ENCODE measurements at places on chromosomes 5 and 9.

DNA sequence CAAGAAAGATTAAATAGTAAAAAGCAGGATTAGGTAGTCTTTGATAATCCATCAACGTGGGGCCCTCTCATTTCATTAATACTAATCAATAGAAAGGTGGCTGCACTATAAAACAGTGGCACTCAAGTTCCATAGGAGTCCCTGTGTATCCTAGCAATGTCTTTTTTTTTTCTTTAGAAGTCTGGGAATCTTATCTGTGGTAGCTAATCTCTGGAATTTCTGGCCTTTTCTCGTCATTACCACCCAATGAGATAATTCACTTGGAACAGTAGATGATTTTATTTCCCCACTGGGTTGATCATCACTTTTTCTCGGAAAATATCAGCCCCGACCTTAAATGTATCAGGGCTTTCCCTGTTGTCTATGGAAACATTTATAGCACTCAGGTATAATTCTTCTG, 86.8 kb upstream of the CDH6 start:
- peak overlapping the region; percentile 17 for H3K27ac ChIP-seq
- DNase-seq = no peak
- H3K27me3 ChIP-seq = no peaks in the 10 kb centered on the region
- peaks cover 16% of the 10 kb centered on the region for H3K4me1 ChIP-seq

GRCh38 chr9:137300567-137301080, 1.4 kb downstream of the NRARP start:
- no peaks in the 10 kb centered on the region for H3K36me3 ChIP-seq
- no peak for DNase-seq
- H3K4me3 ChIP-seq = peak overlapping the region; percentile 87
- H3K27ac ChIP-seq = peak overlapping the region; percentile 85
- peaks cover 30% of the 10 kb centered on the region for H3K4me1 ChIP-seq

DNA sequence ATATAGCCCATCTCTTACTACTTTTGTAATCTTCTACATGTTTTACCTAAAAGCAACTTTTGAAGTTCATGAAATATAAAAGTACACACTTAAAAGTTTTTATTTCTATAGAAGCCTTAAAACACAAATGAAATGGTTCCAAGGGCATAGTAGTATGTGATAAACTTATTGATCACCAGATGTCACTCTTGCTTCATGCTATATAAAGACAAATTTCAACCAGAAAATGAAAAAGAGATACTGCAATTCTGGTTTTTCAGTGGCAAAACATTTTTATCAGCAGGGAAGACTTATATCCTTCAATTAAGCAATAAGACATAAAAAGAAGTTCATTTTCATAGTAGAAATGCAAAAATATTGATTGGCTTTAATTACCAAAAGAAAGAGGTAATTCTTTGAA, 69.4 kb upstream of the FBXL17 start:
- no peak for DNase-seq
- peaks cover 2% of the 10 kb centered on the region for H3K36me3 ChIP-seq
- no peak overlapping the region for H3K27ac ChIP-seq
- H3K4me3 ChIP-seq = no peak overlapping the region

- no peak for DNase-seq
- H3K4me1 ChIP-seq = peaks cover 32% of the 10 kb centered on the region
- no peak overlapping the region for H3K4me3 ChIP-seq
Measured at GRCh38 chr5:10511741-10512640, 51.9 kb upstream of the ANKRD33B start.

GRCh38 chr5:145793574-145793973, 41.6 kb downstream of the PRELID2 start:
- H3K27ac ChIP-seq = no peak overlapping the region
- no peaks in the 10 kb centered on the region for H3K4me1 ChIP-seq
- DNase-seq = no peak
- peaks cover 22% of the 10 kb centered on the region for H3K36me3 ChIP-seq
- no peak overlapping the region for H3K4me3 ChIP-seq

DNA sequence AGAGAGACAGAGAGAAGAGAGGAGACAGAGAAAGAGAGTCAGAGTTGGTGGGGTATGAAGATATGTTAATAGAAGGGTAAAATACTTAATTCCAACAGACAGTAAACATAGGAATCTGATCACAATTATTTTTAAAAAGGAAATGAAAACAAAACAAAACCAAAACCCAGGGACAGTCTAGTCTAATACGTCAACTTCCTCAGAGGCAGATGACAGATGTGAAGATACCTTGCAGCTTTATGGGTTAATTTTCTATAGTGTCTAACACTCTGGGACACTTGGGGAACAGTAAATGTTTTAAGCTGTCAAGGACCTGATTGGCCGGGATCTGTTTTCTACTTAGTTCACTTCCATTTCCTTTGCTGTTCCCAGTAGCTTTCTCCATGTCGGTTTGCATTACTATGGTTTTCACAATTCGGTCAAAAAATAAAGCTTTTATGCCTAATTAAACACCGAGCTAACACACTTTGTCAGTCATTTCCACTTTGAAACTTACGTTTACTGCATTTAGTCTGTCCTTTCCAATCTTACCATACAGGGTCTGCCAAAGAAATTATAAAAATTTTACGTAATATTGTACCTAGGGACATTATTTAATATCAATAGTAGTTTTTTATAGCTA, 216.5 kb downstream of the MCTP1 start:
- no peaks in the 10 kb centered on the region for H3K27me3 ChIP-seq
- no peaks in the 10 kb centered on the region for H3K4me1 ChIP-seq
- H3K36me3 ChIP-seq = no peaks in the 10 kb centered on the region
- H3K4me3 ChIP-seq = no peak overlapping the region
- no peak overlapping the region for H3K27ac ChIP-seq

- no peaks in the 10 kb centered on the region for H3K36me3 ChIP-seq
- no peaks in the 10 kb centered on the region for H3K27me3 ChIP-seq
- no peak overlapping the region for H3K27ac ChIP-seq
- no peak overlapping the region for H3K4me3 ChIP-seq
- DNase-seq = no peak
Measured at GRCh38 chr9:88233091-88233490, 94.8 kb upstream of the SPATA31C2 start.

DNA sequence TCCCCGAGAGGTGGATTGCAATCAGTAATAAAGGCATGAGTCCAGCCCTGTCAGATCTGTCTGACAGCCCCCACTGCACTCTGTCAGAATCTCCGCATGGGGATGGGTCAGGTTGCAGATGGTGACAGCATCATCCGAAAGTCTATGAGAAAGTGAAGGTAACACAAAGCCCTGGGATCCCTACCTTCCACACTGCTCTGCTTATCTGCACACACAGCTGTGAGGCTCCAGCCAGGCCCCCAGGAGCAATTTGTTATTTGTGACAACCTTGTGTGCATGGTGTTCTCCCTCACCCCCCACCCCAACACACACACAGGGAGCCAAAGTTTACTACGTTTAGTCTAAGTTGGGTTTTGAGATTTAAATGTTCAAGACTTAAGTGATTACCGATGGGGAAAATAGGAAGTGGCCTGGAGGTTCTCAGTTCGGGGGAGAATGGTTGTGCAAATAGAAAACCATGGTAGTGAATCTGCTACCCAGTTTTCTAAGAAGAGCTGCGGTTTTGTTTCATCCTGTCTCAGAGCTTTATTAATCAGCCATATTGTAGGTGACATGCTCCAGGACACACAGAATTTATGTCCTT, 92.7 kb downstream of the SV2C start:
- no peaks in the 10 kb centered on the region for H3K27me3 ChIP-seq
- H3K36me3 ChIP-seq = no peaks in the 10 kb centered on the region
- H3K4me1 ChIP-seq = peaks cover 15% of the 10 kb centered on the region
- H3K4me3 ChIP-seq = no peak overlapping the region
- DNase-seq = no peak

DNA sequence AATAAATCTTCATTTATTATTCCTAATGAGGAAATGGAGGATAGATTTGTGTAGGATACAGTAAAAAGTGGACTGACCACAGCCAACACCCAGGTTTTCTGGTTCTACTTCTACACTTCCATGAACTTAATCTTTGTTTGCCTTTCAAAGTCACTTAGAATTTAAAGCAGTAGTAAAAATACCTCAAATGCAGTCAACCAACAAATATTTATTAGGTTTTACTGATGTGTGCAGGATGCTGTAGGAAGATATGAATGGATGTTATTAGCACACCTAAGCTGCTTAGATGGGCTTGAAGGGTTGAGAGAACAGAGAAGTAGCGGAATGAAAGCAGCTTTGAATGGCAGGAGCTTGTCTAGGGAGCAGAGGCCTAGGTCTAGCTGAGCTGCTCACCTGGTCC, 201.1 kb downstream of the PALM2AKAP2 start:
- no peak overlapping the region for H3K27ac ChIP-seq
- no peak overlapping the region for H3K4me3 ChIP-seq
- peaks cover 7% of the 10 kb centered on the region for H3K36me3 ChIP-seq
- H3K4me1 ChIP-seq = peaks cover 3% of the 10 kb centered on the region
- H3K27me3 ChIP-seq = no peaks in the 10 kb centered on the region
- DNase-seq = no peak

DNA sequence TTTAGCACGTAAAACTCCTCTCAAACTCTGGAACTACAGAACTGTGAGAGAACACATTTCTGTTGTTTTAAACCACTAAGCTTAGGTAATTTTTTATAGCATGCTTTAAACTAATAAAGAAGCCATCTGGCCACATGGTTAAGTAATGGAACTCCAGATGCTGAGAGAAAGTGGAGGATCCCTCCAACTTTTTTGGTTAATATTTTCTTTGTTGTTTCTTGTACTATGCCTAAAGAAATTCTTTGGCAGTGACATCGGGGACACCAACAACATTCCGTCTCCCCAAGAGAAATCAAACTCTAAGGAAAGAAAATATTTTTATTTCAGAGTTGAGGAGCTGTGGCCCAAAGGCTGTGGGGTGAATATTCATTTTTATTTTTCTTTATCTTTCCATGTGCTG, 734.8 kb upstream of the CDH9 start:
- no peak for DNase-seq
- H3K4me3 ChIP-seq = no peak overlapping the region
- H3K27ac ChIP-seq = no peak overlapping the region
- no peaks in the 10 kb centered on the region for H3K27me3 ChIP-seq
- no peaks in the 10 kb centered on the region for H3K36me3 ChIP-seq

- no peak overlapping the region for H3K4me3 ChIP-seq
- H3K27ac ChIP-seq = no peak overlapping the region
- no peak for DNase-seq
- H3K27me3 ChIP-seq = no peaks in the 10 kb centered on the region
- peaks cover 16% of the 10 kb centered on the region for H3K4me1 ChIP-seq
- peaks cover 13% of the 10 kb centered on the region for H3K36me3 ChIP-seq
Measured at GRCh38 chr5:148011398-148012137, 52.2 kb upstream of the SPINK5 start.

GRCh38 chr5:167851416-167851815, 440.0 kb upstream of the WWC1 start:
- no peaks in the 10 kb centered on the region for H3K27me3 ChIP-seq
- no peaks in the 10 kb centered on the region for H3K4me1 ChIP-seq
- H3K4me3 ChIP-seq = no peak overlapping the region
- no peak overlapping the region for H3K27ac ChIP-seq
- no peak for DNase-seq

GRCh38 chr9:7368410-7369292, 430.9 kb downstream of the DMAC1 start:
- H3K27ac ChIP-seq = peak overlapping the region; percentile 89
- peaks cover 20% of the 10 kb centered on the region for H3K4me1 ChIP-seq
- no peak overlapping the region for H3K4me3 ChIP-seq
- no peak for DNase-seq
- H3K36me3 ChIP-seq = no peaks in the 10 kb centered on the region

- peaks cover 46% of the 10 kb centered on the region for H3K4me1 ChIP-seq
- peak; percentile 46 for DNase-seq
- H3K4me3 ChIP-seq = peak overlapping the region; percentile 76
- peak overlapping the region; percentile 97 for H3K27ac ChIP-seq
Measured at GRCh38 chr9:129568560-129569501, 52.1 kb downstream of the C9orf50 start.

Measured in mesothelial cell of epicardium (in vitro differentiated cells).